CD4-positive, alpha-beta T cell treated with Interleukin-4 for 1 hour (primary cell): ENCODE measurements at places on chromosomes 4 and X.
A peak's percentile ranks its signal among the peaks of the same experiment; 100 is the strongest.

DNA sequence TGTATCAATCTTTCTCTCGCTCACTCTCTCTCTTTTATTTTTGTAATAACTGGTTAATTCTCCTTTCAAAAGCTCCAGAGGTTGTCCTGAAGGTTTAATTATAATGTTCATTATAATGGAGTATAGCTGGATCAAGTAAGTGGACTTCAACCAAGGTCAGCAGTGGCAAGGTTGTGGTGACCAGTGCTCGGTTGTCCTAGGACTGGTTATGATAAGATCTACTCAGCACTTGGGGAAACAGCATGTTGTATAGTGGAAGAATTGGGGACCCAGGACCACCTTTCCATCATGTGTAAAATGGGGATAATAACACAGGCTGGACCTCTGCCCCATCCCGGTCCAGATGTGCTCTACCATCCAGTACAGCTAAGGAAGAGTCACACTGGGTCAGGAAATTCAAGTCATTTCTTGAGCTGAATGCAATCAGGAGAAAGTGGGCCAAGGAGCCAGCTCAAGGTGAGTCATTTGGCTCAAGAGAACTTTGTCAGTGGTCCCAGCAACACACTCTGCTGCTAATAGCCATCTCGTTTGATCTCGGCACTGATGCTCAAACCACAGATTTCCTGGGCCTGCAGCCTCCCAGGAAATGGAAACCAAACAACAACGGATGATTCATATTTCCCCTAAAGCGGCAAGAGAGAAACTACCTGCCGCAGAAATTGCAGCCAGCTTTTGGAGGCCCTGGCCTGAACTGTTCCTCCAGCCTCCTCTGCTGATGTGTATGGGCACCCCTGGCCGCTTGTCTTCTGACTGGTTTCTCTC lies 123.6 kb upstream of the RBPJ start:
- peak; percentile 71 for DNase-seq

DNA sequence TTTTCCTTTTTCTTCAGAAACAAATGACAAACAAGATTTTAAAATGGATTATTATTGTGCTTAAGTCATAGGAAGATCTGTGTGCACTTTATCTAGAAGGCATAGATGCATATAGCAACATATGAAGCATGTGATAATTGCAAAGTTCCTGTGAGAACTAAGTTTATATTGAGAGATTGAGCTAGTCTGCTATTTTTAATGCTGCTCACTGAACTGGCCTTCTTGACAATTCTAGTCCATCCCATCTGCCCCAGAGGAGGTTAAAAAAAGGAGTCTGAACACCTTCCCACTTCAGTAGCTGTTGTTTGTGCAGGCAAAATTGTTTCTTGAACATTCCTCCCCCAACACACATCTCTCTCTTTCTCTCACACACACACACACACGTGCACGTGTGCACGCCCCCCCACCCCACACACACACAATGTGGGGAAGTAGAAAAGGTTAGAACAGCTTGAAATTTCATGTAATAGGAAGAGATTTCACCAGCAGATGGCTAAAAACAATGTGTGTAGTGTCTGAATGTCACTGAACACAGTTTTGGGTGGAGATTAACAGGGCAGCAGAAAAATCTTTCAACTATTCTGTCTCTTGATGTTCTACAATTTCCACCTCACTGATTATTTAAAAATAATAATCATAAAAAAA lies 108.0 kb downstream of the GPM6A start:
- DNase-seq, result no peak

DNA sequence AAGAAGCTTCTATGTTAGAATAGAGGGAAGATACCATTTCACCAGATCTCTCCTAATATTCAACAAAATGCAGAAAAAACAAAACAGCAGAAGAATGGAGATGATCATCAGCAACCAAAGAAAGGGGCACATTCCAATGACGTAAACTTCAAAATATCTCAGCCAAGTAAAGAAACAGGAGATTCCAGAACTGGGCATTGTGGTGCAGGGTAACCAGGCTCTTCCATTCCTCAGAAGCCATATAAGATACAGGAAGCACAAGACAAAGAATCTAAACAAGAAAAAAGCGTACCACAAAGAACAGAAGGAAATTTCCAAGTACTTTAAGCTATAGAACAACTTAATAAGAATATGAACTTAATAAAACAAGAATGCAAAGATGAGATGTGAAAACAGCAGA lies 6.9 kb upstream of the ARMCX4 start:
- no peak for DNase-seq

DNA sequence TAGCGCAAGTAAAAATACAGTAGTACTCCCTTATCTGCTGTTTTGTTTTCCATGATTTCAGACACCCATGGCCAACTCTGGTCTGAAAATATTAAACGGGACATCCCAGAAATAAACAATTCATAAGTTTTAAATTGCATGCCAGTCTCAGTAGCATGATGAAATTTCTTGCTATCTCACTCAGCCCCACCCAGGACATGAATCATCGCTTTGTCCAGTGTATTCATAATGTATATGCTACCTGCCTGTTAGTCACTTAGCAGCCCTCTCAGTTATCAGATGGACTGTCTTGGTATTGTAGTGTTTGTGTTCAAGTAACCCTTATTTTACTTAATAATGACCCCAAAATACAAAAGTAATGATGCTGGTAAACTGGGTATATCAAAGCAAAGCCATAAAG lies 158.2 kb upstream of the DDIT4L start:
- DNase-seq, result no peak

DNA sequence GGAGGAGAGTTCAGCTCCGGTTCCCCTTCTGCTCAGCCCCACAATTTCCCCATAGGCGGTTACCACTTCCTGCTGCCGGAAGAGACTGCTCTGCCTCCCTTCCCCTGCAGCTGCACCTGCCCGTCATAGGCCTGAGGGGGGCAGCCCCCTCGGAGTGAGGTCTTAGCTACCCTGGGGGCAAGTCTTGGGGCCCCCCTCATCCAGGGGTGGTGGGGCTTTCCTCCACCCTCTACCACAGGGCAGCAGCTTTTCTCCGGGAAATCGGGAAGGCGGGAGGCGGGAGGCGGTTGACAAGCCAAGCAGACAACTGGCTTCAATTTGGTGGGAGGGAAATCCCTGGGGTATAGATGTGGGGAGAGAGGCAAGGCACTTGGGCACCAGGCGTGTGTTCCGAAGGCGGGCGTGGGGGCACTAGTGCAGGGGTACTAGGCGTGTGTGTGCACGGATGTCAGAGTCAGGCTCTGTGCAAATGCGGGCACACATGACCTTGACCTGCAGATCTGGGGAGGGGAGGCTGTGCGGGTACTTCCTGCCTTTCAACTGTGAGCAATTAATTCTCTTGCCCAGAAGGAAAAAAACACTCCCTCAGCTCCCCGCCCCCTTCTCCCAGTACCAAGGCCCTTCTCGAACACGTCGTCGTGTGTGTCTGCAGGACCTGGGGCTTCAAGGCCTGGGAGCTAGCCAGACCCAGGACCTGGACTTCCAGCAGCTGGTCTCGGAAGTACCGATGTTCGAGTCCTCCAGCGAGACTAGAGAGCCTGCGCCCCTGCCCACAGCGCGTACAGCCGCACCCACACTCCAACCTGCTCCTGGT lies 1.0 kb upstream of the ARHGAP4 start:
- peak; percentile 90 for DNase-seq

DNA sequence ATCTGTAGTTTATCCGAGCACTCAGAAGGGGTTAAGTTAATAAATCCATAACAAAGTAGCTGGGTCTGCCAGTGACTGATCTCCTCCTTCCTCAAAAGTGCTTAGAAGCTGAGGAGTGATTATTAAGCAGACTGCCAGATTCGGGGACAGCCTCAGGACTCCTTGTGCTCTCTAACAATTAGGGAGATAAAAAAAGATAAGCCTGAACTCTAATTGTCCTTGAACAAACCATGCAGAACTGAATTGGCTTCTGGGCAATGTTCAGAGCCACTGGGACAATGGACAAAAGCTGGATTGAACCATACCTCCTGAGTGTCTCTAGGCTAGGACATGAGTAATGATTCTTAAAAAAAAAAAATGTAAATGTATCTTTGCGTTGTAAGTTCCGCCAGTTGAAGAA lies 22.7 kb upstream of the GRPR start:
- no peak for DNase-seq
